Inflammatory macrophage (primary cell): ENCODE measurements at places on chromosomes 7 and 10.

DNA sequence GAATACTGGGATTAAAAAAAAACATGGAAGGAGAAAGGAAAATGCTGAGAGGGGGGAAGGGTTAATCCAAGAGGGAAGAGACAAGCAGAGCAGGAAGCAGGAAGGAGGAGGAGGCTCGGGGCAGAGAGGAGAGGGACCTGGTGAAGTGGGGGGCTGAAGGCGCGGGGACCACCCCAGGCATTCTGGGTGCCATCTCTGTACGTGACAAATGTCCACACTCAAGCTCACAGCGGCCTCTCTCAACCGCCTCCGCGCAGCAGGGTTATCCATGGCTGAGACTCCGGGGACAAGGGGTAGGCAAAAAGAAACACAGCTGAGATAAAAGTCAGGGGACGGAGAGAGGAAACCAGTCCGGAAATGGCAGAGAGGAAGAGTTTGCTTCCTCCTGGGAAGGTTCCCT lies 33.9 kb downstream of the EN2 start:
- DNase-seq: no peak

GRCh38 chr10:59678884-59679301 lies 30.8 kb downstream of the SLC16A9 start:
- no peak for DNase-seq

DNA sequence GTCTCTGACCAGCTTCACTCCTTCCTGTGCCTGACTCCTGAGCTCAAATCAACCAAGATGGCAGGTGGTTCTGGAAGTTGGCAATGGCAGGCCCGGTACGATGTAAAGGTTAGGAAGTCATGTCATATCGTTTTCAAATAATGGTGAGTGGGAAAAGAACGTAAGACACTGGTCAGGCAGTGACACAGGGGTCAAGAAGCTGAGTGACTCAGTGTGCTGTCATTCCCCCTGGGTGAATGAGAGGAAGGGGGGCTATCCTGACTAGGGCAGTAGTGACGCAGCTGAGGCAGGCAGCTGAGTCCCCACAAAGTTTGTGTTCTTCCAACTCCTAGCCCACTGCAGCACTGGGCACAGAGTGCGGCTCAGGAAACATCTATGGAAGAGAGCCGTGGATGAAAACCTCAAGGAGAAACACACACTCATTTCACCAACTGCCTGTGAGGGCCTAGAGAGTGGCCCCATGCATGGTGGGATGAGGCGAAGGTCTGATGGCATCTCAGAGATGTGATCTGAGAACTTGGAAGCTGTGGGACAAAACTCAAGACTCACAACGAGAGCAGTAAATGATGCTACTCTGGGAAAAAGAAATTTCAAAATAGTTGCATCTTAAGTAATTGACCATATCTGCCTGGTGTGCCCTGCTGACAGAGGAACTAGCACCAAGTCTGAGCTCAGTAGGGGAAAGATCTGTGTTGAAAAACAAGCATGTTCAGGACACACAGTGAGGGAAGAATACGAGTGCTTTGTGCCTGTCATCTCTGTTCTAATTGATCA lies 23.2 kb downstream of the CREB3L2 start:
- peak; percentile 81 for DNase-seq

GRCh38 chr7:96277921-96278320 lies 44.0 kb downstream of the SLC25A13 start:
- DNase-seq: no peak

GRCh38 chr10:19730907-19731217 lies 85.4 kb upstream of the PLXDC2 start:
- DNase-seq: no peak

DNA sequence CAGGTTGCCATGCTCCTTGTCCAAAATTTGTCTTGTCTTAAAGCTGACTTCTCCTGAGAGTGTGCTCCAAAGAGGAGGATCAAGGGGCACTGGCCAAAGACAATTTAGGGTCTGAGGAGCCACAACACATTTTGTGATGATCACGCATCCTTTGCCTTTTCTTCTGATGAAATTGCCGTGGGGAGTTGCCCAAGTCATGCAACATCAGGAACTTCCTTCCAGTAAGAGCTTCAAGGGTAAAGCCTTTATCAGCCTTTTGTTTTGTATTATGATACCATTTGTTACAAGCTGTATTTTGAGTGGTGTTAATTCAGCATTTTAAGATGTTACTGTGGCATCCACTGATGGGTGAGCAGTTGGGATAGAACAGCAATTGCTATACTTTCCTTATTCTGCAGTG lies 131.2 kb upstream of the MKI67 start:
- peak; percentile 51 for DNase-seq

DNA sequence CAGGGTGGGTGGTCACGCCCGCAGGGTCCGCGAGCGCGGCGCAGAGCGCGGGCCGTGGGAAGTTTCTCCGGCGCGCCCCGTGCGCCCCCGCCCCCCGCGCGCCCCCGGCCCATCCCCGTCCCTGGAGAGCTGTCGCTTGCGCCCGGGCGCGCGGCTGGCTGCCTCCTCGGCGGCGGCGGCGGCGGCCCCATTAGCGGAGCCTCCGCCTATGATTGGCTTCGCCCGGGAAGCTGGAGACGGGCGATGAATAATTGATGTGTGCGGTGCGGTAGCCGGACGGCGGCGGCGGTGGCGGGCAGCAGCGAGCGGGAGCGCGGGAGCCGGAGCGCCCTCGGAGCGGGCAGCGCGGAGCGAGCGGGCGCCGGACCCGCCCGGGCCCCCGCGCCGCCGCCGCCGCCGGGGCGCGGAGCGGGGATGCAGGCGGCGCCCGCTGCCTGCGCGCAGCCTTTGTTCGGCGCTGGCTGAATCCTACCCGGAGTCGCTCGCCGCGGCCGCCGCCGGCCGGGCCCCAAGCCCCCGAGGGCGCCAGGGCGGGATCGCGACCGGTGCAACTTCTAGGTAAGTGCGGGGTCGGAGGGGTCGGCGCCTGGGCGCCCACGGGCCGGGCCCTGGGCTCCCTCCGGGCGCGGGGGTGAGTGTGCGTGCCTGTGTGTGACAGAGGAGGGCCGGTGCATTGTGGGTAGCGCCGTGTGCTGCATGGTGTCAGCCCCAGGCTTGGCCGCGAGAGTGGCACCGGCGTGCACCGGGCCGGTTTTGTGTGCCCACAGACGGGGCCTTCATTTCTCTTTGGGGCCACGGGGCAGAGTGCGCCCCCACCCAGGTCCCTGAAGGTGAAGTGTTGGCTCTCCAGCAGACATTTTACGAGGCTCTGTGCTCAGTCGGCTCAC lies 103.8 kb upstream of the PPIF start:
- DNase-seq: no peak

DNA sequence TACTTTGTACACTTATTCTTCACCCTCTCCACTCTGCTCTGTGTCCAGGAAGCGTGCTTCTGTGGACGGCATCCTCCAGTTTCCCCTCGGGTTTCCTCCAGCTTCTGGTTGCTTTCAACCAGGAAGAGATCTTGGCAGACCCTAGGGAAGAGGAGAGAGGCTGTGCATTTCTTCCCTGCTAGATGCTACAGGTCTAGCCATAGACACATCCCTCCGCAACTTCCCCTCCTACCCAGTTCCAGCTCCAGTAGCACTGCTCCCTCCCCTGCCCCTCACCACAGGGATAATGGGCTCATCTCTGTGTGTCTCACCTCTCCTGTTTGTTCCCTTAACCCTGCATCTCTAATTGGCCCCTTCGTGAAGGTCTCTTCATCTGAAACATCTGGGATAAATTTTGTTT lies 16.3 kb downstream of the TLL2 start:
- no peak for DNase-seq
